ENCODE measurements at places on chromosomes 6 and 20.

- DNase-seq, result no peak
Observed at GRCh38 chr20:18653736-18654447, 66.0 kb downstream of the DTD1 start.

DNA sequence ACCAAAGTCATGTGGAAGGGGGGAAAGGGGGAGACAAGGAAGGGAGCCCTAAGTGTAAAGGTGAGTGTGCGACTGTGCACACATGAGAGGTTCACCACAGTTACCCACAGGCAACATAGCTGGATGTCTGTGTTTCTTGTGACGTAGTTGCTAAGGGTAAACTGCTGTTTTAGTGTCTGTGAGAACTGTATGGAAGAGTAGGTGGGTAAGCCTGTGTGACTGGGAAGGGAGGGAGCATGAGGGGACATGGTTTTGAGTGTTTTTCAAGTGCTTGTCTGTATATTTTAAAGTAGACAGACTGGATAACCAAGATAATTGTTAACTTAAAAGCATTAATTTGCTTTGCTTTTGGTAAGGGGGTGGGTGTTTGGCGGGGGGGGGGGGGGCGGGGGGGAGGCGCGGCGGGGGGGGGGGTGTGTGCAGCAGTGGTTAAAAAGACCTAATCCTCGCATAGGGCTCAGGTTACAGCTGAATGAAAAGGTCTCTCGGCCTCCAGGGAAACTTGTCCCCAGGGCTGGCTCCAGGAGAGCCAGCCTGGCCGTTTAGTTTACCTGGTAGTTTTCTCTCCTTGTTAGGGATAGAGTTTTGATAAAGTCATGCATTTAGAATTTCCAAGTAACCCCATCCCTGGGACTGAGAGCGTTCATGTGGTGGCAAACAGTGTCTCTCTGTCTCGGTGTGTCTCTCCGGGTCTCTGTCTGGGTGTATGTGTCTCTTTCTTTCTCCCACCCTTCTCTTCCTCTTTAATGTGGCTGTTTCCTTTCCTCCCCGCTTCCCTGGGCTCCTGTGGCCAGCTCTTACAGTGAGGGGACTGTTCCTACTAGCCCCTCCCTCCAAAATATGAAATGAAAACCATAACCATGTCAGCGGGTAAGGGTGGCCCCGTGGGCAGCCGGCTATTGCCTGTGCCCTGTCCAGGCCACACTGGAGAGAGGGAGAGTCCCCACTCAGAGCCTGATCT is 3.4 kb downstream of the SCUBE3 start:
- no peak for DNase-seq

DNA sequence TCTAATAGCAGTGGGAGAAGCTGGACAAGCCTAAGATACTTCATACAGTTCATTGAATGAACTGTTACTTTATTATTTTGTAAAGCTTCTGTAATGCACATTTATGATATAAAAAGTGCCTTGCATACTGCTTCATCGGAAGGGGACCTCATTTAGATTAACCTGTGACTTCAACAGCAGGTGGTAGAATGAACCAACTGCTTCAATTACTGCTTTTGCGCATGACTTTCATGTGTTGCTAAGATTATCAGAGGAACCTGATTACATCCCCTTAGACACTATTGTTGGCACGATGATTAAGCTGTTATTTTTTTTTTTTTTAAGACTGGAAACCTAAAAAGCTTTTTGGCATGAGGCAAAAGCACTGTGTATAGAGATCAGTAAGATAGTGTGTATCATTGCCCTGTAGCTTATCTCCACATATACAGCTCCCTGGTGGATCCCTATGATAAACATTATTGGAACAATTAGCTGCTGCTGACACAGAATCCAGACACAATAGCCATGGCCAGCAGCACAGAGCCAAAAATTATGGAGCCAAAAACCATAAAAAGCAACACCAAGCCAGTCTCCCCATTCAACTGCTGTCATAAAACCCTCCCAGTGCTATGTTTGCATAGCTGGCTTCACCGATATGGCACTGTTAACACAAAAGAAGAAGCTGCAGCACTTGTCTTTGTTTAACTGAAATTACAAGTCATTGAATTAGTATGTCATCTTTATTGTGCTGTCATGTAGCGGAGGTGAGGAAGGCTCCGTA is 731.6 kb upstream of the MMS22L start:
- no peak for DNase-seq

DNA sequence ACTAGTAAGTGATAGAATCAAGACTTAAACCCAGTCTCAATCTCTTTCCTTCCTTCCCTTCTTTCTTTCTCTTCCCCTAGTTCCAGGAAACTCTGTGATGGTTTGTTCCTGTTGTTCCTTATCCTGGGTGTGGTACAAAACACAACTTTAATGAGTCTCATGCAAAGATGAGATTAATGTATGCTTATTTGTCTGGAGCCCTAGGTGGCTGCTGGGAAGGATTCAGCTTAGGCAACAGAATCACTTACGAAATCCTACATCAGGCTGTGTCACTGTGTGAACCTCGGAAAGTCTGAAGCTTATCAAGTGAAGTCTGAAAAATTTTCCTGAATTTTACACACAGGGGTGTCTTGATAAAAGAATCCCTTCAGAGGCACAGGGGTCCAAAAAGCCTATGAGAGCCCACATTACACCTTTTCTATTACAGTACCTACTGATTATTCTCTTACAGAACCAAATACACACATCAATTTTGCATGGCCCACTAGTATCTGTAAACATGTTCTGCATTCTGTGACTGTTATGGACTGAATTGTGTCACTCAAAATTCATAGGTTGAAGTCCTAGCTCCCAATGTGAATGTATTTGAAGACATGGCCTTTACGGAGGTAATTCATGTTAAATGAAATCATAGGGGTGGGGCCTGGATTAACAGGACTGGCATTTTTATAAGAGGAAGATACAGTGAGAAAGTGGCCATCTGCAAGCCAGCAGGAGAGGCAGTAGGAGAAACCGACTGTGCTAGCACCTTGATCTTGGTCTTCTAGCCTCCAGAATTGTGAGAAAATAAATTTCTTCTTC is 144.7 kb downstream of the MYB start:
- DNase-seq, result no peak

DNA sequence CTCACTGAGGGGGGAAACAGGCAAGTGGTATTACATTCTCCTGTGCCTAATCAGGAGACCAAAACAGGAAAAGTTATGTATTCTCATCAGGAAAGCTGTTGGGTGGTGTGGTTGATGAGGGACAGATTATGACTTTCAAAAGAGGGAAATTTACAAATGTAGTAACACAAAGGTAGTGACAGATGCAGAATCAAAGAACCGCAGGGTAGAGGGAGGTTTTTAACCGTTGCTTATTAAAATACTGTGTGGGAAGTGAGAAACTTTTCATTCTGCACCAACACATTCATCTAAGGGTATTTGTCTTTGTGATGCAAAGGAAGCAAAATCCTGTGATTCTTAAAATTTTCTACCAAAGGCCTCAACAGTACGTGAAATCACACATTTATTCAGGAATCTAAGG is 288.2 kb upstream of the MAN1A1 start:
- DNase-seq, result no peak

DNA sequence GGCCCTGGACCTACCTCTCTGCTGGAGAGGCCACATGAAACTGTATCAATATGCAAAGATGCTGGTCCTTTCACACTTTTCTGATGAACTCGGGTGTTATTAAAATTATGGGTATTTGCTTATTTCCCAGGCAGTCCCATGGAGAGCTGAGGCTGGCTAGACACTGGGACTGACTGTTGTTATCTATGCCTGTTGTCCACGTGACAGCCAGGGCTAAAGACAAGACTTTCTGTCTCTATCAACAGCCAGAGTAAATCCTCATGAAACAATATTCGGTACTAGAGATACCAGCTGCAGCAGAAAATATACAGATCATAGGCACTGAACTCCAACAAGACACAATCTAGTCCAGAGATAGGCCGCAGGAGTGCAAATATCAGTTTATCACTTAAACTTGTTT is 236.4 kb downstream of the FOXA2 start:
- no peak for DNase-seq

- DNase-seq, result no peak
Observed at GRCh38 chr6:3578981-3579380, 122.1 kb upstream of the SLC22A23 start.

GRCh38 chr20:32536851-32537656 is 48.1 kb downstream of the NOL4L start:
- no peak for DNase-seq

GRCh38 chr6:121000381-121000780 is 333.9 kb downstream of the TBC1D32 start:
- DNase-seq, result no peak

DNA sequence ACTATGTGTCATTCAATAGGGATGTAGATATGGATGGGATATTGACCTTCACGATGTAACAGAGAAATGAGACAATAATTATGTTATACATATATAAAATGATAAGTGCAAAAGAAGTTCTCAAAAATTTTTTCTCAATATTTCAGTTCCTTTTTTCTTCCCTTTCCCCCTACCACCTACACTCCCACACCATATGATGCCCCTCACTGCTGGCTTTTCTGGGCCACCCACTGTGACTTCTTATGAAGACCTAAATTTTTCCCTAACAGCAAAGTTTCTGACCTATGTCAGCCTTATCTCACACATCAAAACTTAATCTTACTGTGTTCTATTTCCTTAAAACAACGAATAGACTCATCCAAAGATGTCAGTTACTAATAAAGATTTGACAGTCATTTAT is 89.9 kb upstream of the MYLIP start:
- DNase-seq, result no peak

DNA sequence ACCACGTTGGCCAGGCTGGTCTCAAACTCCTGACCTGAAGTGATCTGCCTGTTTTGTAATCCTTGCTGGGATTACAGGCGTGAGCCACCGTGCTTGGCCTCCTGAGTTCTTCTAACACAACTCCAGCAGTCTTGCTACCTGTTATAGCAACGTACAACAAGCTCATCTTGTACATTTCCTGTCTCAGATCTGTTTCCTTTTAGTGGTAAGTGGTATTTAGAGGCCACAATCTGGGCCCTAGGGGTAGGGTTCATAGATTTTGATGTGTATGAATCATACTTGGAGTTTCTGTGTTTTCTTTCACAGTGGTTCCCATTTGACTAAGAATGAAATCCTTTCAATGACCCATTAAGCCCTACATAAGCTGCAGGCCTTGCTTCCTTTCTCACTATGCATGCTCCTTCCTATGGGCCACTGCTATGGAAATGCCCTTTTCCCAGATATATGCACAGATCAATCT is 27.1 kb upstream of the SYNCRIP start:
- no peak for DNase-seq

- DNase-seq, result no peak
Observed at GRCh38 chr6:79911992-79912391, 35.4 kb downstream of the ELOVL4 start.
